NCI-H187 treated with DMSO at 0.1 percent for 48 hours (cell line): ENCODE measurements at places on chromosomes 7 and 10.

- no peak for DNase-seq
These were observed 106.6 kb upstream of the KCNMA1 start for GRCh38 chr10:77744245-77744644.

DNA sequence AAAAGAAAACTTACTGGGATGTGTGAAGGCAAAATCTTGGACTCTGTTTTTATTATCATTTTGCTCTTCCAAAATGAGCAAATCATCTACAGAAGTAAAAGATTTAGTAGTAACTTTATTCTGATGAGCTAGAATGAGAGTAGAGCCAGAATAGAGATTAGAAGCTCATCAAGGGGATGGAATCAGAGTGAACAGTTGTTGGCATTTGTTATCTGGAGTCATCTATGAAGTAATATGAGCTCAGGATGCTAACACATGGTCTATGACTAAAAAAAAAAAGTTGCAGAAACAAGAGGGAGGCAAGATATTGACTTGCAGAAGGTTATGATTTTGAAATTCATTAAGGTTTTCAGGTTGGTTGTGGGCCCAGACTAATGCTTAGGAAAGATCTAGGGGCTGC lies 409.1 kb upstream of the ETV1 start:
- DNase-seq, result no peak

DNA sequence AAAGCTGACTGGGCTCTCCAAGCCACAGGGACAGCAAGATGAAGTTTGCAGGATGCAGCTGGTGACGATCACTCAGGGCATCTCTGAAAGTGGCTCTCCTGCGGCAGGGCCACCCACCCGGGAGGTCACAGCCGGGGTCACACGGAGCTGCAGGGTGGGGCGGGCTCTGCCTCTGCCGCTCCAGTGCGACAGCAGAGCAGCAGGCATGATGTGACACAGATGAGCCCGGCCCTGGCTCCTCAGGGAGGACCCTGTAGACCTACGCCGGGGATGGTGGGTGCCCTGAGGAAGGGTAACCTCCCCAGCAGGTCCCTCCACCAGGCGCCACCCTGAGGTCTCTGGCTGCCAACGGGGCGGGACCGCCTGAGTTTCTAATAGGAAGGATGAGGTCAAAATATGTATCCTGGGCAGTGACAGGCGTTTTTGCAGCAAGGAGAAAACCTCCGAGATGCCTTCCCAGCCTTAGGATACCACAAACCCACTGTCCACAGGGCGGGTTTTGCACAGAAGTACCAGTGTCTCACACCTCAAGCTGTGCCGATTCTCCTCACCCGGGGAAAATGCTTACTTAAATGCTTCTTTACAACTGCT lies 114.8 kb upstream of the DIP2C start:
- DNase-seq, result no peak

GRCh38 chr7:132276234-132276630 lies 300.0 kb downstream of the PLXNA4 start:
- DNase-seq, result no peak

GRCh38 chr7:141221007-141221612 lies 147.2 kb downstream of the TMEM178B start:
- DNase-seq, result no peak

- DNase-seq, result no peak
These were observed 187.0 kb downstream of the PPP1R17 start for GRCh38 chr7:31873816-31874597.

- no peak for DNase-seq
These were observed 24.3 kb upstream of the TRIM56 start for GRCh38 chr7:101060992-101061391.

DNA sequence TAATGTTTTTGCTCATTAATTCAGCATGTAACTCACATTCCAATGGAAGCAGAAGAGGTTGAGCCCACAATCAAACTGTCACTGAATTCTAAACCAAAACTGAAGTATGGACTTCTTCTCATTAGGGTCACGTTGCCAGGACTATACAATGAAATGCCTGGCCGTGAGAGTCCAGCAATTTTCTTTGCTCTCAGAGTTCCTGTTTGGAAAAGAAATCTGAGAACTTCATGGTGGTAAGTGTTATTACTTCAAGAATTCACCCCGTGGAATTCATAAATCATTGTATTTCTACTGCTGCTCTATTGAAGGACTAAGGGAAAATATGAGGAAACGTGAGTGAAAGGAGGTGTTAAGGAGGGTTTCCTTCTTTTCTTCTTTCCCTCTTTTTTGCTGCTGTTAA lies 441.8 kb upstream of the AKR1E2 start:
- DNase-seq, result no peak

- DNase-seq, result no peak
These were observed 46.8 kb downstream of the TBXAS1 start for GRCh38 chr7:139875821-139876241.

DNA sequence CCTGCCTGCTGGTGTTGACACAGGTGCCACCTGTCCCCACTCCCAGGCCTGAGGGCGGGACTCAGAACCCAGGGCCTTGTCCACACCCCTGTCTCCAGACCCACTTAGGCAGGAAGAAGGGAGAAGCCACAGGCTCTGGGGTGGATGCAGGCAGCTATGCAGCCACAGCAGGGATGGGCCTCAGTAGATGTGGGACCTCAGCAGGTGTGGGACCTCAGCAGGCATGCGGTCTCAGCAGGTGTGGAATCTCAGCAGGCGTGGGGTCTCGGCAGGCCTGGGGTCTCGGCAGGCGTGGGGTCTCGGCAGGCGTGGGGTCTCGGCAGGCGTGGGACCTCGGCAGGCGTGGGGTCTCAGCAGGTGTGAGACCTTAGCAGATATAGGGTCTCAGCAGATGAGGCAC lies 118.0 kb upstream of the PITRM1 start:
- no peak for DNase-seq

DNA sequence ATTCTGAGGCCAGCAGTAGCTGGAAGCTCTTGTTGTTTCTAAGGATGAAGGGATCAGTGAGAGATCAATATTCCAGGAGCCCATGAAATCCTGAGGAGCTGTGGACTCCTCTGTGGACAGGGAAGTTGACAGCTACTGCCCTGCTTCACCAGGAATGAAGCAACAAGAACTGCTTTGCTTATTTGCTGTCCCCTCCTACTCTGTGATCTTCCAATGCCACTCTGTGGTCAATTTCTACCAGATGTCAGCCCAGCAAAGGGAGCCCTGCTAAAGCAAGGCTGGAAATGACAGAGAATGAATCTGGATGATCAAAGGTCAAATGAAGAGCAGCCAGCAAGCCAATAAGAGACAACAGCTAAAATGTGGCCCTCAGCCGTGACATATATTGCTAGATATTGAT lies 227.5 kb upstream of the CHRM2 start:
- no peak for DNase-seq

DNA sequence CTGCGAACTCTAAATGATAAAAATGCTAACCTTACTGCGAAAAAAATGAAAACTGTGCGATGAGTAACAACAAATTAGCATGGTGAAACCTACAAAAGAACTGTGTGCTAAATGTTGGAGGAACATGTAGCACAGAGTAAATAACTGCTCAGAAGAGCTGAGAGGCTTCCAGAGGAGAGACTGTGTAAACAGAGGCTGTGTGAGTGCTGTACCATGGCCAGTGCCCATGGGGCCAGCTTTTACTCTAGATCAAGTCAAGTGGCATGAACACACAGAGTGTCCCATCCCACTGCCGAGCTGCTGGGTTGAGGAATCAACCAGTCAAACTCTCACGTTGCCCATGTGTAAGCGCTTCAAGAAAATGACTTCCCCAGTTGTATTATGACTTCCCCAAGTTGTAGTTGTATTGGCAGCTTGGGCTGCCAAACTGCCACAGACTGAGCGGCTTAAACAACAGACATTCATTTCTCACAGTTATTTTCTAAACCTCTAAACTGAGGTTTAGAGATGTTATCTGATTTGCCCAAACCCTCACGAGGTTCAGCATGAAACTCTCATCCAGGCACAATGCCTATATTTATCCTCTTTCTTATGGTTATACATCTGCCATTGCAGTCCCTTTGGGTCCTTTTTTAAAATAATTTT lies 270.7 kb downstream of the ABCA13 start:
- no peak for DNase-seq

DNA sequence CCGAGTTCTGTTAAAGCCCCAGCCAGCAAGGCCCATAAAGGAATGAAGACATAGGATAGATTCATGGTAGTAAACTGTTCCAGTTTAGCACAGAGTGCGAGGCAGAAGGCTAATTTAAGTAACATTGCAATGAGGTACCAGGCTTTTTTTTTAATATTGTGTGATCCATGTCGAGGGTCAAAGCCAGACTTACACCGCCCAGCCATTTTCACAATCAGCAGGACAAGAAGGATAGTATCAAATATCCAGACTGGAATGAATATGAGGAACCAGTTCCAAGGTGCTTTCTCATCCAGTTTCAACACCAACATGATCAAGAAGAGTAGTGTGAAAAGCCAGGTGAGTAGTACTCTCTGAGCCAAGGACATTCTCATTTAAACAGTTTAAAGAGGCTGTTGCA lies 4.2 kb downstream of the TMEM60 start:
- no peak for DNase-seq
